HT-29 (cell line): ENCODE measurements at places on chromosomes 4 and X. TPM values are rescaled to one million over a fixed set of nuclear protein-coding genes. Genes with fewer than 3 reads are reported as not detected.

DNA sequence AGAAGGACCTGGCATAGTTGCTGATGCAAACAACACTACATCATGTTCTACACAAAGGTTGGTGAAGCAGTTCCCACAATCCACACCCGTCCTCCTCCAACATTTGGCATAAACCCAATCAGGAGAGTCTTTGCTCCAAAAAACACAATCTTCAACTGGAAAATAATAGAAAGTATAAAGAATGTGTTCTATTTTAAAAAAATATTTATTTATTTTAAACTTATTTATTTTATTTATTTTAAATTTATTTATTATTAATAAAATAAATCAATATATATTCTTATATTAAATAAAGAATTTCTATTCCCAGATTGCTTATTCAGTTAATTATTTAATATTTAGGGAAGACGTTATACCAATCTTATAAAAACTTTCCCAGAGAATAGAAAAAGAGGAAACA is 1753.7 kb upstream of the AGA start:
- no peak for DNase-seq

GRCh38 chr4:150656891-150657290 is 74.9 kb downstream of the MAB21L2 start:
- no peak for DNase-seq

DNA sequence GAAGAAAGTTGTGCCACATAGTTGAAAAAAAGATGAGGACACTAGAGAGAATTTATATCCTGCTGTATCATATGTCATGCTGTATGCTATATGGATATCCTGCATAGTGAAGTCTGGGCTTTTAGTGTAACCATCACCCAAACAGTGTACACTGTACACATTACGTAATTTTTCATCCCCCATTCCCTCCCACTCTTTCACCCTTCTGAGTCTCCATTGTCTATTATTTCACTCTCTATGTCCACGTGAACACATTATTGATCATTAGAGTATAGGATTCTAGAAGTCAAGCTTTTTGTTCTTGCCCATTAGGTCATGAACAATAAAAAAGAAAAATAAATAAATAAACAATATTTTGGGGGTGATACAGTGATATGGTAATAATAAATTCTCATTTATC is 18.0 kb upstream of the FRYL start:
- no peak for DNase-seq

DNA sequence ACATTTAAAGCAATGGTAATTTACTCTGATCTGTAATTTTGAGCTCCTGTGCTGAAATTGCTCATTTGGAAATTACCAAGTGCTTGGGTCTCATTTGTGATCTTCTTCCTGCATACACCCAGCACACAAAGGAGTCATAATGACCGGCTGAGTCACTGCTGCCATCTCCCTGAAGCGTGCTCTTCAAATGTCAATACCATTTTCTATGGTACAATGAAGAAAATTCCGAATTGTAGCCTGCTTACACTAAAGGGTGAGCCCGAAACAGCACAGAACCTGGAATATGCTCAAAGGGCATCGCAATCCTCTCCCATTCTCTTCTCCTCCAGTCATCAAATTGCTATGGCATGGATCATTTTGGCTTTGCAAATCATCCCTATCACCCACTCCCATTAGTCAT is 140.5 kb downstream of the GRIA3 start:
- no peak for DNase-seq

JCHAIN gene
- total RNA-seq, result not detected in 2 replicates
